Cortex of kidney (tissue), 1 donor: ENCODE measurements at places on chromosomes 3 and 15.

GRCh38 chr15:59583088-59583487 is 28.5 kb upstream of the GCNT3 start:
- DNase-seq, result no peak

- no peak for DNase-seq
Measured at GRCh38 chr3:57206423-57206822, 6.6 kb upstream of the HESX1 start.

- DNase-seq, result no peak
Measured at GRCh38 chr3:99250272-99250671, 348.8 kb upstream of the DCBLD2 start.

GRCh38 chr15:85485956-85486567 is 105.7 kb downstream of the AKAP13 start:
- no peak for DNase-seq

DNA sequence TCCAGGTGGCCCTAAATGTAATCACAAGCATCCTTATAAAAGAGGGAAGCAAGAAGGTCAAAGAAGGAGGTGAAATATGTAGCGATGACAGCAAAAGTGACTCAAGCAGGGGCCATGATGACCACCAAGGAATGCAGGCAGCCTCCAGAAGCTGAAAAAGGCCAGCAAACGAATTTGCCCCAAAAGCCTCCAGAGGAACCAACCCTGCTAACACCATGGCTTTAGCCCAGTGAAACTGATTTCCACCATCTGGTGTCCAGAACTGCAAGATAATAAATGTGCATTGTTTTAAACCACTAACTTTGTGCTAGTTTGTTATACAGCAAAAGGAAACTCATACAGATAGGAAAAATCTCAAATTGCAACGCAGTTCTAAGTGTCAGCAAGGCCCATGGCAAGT is 23.0 kb upstream of the RBSN start:
- no peak for DNase-seq

DNA sequence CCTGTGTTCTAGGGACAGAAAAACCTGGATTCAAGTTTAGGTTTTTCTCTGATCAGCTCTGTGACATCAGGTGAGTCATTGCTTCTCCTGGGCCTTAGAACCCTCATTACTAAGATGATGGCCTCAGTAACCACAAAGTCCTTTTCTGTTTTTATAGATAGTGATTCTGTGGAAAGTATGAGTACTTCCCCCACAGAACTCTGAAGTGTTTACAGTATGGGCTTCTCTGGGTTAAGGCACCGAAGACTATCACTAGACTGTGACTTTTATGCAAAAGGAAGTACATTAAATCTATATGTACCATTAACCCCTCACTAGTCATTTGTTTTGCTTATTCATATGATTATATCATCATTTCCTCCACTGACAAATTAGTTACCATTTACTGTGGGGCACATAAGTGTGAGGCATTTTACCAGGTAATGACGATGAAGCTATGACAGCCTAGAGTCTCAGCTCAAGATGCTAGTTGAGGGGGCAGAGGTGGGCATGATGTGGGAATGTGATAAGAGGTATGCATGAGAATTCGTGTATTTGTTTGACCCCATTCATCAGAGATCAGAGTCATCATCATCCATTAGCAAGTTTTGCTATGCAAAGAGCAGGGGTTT is 15.0 kb upstream of the RORA start:
- DNase-seq, result no peak

GRCh38 chr3:76177610-76178009 is 392.3 kb upstream of the ZNF717 start:
- DNase-seq, result no peak

DNA sequence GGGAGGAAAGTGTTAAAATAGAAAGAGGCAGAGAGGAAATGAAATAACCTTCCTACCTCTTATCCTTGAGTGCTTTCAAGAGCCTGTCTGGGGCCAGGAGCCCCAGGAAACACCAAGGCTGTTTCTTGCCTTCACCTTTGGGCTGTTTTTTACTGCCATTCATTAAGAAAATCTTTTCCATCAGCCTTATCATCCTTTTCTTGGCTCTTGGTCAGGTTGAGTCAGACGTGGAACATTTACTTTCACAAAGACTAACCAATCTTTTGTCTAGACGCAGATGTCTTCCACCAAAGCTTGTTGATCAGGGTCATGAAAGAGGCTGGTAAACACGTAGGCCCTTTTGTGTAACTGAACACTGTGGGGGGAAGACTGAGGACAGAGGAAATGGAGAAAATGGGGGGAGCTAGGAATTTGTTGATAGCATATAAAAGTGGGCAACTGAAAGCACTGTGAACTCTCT is 151.0 kb upstream of the THBS1 start:
- DNase-seq, result no peak

DNA sequence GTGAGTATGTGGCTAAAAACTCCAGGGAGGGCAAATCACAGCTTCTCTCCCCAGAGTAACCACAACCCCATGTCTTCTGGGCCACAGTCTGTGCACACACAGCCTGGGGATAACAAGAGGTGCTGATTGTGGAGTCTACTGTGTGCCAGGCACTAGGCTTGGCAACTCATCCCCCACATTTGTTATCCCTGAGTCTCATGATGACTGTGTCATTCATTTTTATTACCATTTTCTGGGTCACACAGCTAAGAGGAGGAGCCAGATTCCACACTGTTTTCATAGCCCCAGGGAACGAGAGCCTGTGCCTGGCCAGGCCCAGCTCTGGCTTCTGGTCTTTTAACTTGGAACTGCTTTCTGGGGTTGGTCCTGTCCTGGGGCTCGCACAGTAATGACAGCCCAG is 34.5 kb downstream of the ESYT3 start:
- no peak for DNase-seq

GRCh38 chr3:197881970-197882338 is 68.0 kb upstream of the RPL35A start:
- DNase-seq, result no peak

DNA sequence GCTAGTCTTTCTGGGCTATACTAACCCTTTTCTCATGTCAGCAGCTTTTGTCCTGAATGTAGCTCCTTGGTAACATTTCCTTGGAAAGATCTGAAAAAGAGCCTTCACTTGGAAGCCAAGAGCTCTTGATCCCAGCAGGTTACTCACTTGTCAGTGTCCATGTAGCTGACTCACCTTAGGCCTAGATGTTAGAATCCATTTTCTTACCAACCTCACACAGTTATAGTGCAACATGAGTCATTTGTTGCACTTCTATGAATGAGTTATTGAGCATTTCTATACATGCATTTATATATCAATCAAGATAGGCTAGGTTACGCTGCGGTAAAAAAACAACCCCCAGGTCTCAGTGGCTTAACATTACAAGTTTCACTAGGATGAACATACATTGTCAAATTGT is 106.8 kb upstream of the SLC7A14 start:
- DNase-seq, result no peak

DNA sequence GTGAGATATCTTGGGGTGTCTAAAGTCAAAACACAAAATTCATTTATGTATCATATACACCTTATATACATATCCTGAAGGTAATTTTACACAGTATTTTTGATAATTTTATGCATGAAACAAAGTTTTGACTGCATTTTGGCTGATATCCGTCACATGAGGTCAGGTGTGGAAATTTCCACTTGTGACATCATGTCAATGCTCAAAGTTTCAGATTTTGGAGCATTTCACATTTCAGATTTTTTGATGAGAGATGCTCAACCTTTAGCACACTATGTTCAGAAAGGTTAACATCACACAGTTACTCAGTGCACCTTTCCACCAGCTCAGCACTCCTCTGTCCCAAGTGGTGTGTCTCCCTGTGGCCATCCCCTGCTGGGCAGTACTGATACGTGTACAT is 37.7 kb upstream of the CPB1 start:
- no peak for DNase-seq

- no peak for DNase-seq
Measured at GRCh38 chr3:97235179-97235578, 420.8 kb downstream of the EPHA6 start.

GRCh38 chr3:158405507-158405906 is 165.5 kb upstream of the MLF1 start:
- no peak for DNase-seq

DNA sequence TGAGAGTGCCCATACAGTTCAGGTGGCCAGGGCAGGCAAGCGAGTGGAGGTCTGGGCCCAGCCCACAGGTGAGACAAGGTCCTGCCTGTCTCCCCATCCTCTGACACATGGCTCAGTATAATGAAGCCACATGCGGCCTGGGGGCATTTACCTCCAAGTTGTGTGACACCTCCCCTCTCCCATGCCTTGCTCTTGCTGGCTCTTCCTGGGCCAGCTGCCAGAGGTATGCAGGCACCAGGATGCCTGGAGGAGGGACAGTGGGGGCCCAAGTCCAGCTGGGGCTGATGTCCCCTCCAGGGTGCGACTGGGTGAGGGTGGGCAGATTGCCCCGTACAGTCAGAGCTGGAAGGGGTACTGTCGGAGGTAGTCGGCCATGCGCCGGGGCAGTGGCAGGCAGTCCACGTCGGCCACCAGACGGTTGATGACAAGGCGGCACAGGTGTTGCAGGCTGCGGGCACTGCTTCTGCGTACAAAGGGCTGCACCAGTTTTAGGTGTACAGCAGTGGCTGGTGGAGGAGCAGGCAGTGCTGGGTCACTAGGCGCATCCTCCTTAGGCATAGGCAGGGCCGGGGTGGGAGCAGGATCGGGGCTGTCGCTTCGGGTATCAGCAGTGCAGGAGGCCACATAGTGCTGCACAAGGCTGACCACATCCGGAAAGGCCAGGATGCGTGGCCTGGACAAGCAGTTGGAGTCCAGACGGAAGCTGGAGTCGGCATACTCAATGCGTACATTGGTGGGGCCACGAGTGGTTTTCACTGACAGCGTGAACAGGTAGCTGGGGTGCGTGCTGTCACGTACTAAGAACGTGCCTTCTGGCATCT is 4.1 kb downstream of the CISH start:
- DNase-seq, result no peak

DNA sequence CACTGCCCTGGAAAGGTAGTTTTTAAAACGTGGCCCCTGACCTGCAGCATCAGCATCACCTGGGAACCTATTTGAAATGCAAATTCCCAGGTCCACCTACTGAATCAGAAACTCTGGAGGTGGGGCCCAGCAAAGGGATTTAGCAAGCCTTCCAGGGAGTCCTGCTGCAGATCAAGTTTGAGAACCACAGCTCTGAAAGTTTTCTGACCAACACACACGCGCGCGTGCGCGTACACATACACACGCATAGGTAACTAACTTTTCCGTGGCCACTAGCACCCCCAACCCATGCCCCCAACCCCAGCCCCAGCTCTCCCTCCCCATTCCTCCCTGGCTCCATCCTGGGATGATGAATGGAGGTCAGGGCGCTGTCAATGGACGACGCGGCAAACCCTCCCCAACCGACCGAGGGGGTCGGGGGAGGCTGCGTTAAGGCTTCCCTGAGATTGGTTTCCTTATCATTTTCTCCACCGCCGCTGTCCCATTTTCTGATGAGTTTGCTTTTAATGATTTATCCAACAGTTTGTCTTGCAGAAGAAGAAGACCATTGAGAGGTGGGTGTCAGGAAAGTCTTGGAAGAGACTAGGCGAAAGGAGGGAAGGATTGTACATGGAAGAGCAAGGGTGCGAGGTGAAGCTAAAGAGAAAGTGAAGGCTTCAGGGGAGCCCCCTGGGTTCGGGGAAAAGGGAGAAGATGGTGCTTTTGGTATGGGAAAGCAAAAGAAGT is 590 bp upstream of the BOC start:
- no peak for DNase-seq

DNA sequence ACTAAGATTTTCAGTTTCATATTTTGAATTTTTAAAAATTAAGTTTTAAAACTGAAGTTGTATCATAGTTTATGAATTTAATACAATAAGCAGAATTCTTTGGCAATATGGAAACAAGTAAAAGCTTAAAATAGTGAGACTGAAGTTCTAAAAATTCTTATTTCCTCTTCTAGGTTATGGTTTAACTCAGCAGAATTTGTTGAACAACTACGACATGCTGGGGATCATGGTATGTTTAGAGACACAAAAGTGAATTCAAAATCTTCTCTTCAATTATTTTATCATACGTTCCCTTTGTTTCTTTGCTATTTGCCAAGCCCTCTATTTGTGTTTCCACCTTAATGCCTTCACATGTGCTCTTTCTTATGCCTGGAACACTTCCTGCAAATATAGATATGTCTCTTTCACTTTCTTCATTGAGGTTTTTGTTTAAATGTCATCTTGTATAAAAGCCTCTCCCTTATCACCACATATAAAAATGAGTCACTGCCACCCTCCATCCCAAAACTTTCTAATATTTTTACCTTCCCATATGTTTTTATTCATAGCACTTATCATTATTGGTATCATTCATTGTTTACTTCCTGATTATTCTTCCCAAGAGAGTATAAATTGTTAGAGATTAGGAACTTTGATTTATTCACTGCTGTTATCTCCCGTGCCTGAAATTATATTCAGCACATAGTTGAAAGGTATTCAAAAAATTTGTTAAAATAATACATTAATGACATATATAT is 6.4 kb downstream of the SUCNR1 start:
- DNase-seq, result no peak

- no peak for DNase-seq
Measured at GRCh38 chr3:115822579-115822978, 199.3 kb downstream of the GAP43 start.

DNA sequence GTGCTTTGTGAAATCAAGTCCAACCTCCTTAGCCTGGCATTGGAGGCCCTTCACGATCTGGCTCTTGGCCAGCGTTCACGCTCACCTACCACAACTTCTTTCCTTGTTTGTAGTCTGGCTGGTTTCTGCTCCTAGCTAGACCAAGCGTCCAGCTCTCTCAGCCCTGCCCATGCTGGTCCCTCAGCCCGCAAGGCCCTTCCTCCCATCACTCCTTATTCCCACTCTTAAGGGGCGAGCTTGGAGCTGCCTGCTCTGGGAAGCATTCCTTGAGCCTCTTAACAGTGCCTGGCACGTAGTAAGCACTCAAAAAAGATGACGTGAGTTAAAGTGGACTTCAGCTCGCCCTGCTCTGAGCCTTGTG is 8.7 kb downstream of the SLC6A6 start:
- no peak for DNase-seq

- no peak for DNase-seq
Measured at GRCh38 chr3:141354517-141354916, 13.8 kb upstream of the ZBTB38 start.

DNA sequence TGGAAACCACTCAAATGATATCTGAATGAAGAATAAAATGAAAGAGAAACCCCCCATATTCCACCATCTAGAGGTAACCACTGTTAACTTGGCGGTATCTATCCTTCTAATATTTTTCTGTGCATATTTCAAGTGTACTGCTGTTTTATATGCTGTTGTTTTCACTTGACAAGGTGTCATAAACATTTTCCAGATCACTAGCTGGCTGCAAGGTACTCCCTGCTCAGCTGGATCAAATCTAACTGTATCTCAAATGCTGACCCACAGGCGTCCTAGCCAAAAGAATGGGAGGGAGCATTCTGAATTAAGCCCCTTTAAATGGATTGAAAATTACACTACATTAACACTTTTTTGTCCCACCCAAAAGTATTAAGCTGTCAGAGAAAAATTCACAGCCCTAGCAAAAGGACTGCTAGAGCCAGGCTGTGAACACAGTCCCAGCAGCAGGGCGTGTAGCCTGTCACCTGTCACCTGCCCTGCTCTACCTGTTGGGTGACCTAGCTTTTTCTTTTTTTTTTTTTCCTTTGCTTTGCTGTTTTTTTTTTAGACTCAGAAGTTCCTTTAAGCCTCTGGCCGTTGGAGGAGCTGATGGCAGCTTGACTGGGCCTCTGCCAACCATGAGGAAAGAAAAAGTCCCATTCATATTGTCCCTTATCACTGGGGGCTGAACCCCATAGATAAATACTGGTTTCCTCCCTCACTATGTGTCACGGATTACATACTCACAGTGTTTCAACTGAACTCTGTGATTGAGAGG is 93.7 kb upstream of the TSC22D2 start:
- no peak for DNase-seq
